ENCODE measurements at places on chromosomes 7 and 10.

DNA sequence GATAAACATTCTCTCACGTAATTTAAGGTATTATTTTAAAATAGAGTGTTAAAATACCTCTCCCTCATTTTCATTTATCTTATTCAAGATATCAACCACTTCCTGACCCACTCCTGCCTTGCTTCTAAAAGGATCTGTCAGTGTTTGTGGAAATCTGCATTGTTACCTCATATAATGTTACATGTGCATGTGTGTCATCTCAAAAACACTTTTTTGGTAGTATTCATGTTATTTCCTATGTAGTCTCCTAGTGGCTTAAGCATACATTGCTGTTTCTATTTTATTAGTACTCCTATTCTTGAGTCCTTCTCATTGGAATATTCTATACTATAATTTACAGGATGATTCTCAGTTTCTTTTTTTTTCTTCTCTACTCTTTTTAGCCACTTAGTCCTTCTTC lies 1360.7 kb upstream of the CELF2 start:
- DNase-seq, result no peak

GRCh38 chr7:17545348-17545747 lies 246.9 kb downstream of the AHR start:
- no peak for DNase-seq

GRCh38 chr7:131284702-131285419 lies 42.8 kb upstream of the MKLN1 start:
- no peak for DNase-seq

- DNase-seq, result no peak
Measured at GRCh38 chr10:5514226-5514850, 10.4 kb upstream of the CALML3 start.

DNA sequence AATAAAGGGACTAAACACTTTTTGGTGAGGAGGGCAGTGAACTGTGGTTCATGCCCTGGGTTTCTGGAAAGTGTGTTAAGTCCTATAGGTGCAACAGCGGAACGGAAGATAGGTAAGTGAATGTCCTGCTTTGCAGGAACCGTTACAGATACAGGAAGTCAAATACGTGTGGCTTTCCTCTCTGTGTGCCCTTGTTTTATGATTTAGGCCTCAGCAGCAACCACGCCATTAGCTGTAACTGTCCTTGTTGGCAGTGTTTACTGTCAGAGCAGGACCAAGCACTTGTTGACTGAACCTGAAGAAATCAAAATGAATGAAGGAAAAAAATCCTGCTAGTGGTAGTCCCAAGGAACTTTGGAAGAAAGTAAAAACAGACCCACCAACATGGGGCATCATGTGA lies 150.3 kb downstream of the PIP4K2A start:
- no peak for DNase-seq

DNA sequence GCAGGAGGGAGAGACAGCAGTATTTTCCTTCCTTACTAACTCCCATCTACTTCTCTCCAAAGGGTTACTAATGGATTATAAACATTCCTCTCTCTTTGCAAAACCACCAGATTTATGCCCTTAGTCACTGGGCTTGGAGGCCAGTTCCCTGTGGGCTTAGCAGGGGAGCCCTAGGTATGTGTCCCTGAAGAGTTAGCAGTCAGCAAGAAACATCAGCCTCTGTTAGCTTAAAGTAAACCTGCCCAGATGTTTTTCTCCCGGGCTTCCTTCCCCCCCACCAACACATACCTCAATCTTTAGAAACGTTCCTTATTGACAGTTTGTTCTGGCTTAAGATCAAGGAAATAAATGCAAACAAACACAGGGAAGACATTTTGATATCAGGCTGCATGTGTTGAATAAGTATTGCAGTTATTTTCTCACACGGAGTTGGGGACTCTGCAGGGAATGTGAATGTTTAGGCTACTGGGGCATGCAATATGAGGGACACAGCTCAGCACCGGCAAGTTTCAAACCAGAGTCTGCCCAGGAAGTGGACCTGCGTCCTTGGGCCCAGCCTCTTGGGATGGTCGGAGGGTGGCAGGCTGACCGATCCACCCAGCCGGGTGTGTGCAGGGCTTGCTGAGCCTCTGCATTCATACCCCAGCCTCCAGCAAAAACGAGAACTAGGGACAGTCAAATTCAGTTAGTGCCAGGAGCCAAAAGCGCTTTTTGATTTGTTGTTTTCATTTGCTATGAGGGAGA lies 252.0 kb upstream of the GRB10 start:
- DNase-seq, result no peak

DNA sequence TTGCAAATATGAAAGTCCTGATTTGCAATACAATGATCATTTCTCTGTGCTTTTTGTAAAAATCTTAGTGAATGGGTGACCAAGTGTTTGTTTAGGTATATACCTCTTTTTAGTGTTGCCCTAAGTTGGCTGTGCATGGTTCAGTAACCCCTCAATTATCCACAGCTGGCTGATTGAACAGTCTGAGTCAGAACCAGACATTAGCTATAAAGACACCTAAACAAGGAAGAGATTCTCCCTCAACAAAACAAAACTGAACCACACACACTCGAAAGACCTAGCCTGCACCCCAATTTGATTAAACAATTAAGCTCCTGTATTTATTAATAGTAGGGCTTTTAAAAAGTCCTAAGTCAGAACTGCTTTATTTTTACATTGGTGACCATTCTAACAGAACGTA lies 2.8 kb downstream of the RSBN1L start:
- DNase-seq, result no peak

- DNase-seq, result no peak
Measured at GRCh38 chr10:128808921-128809440, 658.1 kb upstream of the MGMT start.

DNA sequence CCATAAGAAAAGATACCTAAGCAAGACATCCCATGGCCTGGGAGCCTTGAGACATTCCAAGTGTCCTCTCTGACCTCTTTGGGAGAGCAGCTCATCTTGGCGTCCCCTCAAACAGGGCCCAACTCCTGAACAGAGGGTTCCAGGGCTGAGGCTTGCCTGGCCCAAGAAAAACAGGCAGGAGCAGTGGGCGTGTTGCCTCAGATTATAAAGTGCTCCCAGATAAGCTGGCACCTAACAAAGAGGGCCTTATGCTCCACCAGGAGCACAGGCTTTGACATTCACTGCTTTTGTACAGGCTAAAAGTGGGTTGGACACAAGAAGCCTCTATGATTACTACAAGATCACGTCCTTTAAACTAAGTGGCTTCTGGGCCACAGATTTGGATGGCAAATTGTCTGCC lies 193.1 kb downstream of the FGFR2 start:
- no peak for DNase-seq

GRCh38 chr10:88783724-88784123 lies 18.8 kb upstream of the LIPM start:
- no peak for DNase-seq

GRCh38 chr10:71040846-71041605 lies 152.7 kb upstream of the PCBD1 start:
- DNase-seq, result no peak

GRCh38 chr7:121102619-121103018 lies 114.1 kb downstream of the CPED1 start:
- no peak for DNase-seq

- DNase-seq, result no peak
Measured at GRCh38 chr10:59098831-59099452, 77.5 kb upstream of the PHYHIPL start.

GRCh38 chr7:96273716-96274115 lies 48.2 kb downstream of the SLC25A13 start:
- DNase-seq, result no peak

DNA sequence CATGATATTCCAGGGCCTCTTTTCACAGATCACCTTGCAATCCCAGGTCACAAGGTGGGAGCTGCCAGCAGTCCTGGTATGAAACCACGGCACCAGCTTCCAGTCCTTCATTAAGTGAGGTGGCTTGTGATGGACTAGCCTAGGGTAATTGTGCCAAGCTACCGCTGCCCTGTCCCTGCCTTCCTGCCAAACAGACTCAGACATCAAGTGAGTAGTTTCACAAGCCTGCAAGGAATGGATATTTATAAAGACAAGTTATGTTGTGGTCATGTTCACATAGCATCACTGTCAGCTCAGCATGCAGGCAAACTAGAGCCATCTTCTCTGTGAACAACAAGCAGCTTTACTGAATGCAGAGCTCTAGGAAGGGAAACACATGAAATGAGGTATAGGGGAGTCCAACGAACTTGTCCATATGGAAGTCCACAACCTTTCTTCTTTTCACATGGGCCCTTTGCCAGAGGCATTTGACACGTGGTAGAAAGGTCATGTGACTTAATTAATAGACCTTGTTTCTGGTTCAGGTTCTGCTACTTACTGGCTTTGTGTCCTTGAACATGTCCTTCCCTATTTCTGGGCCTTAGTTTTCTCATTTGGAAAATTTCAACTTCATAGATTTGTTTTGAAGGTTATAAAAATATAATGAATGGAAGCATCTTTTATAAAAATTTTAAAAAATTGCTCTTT lies 1061.2 kb downstream of the KCNMA1 start:
- no peak for DNase-seq

GRCh38 chr10:133390597-133391248 lies 3.2 kb upstream of the MTG1 start:
- no peak for DNase-seq

- no peak for DNase-seq
Measured at GRCh38 chr7:94364816-94365215, 29.9 kb upstream of the COL1A2 start.

GRCh38 chr7:27192546-27193334 lies 7.2 kb downstream of the HOXA13 start:
- no peak for DNase-seq

DNA sequence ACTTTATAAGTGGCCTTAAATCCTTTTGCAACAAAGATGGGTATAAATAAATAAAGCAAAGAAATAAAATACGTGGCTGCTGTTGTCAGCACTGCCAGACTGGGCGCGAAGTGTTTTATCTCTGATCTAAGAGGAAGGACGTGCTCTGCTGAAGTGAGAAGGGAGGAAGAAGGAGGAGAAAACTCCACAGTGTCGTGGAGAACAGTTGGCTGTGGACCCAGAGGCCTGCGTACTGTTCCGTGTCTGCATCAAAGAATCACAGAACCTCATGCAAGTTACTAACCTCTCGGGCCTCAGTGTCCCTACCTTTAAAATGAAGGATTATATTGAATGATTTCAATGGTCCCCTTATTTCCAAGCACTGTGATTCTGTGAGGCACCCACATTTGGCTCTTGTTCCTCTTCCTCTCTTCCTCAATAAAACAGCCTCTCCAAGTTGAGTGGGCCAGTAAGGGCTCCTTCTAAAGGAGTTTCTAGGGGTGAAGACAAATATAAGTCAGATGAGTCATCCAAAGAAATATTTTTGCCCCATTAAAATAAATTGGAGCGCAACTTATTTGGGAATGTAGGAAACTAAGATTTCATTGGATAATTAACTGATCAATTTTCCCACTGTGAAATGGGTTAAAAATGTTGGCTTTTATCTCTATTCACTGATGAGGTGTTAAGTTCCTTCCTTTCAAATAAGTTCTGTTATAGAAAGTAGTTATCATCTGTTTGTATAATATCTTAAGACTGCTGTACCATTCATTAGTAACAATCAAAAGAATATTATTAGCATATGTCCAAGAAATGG lies 126.9 kb upstream of the EFCAB10 start:
- no peak for DNase-seq

DNA sequence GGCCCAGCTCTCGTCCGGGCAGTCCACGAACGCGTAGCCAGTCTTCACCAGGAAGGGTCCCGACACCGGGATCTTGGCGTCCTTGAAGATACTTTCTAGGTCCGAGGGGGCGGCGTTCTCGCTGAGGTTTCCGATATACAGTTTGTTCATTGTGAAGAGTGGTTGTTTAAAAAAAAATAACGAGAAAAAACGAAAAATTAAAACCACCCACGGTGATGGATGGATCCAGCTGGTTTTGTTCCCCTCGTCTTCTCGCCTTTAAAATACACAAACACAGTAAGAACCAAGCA lies 385 bp downstream of the IGF2BP3 start:
- no peak for DNase-seq

- no peak for DNase-seq
Measured at GRCh38 chr7:129461809-129462208, 27.6 kb downstream of the STRIP2 start.

DNA sequence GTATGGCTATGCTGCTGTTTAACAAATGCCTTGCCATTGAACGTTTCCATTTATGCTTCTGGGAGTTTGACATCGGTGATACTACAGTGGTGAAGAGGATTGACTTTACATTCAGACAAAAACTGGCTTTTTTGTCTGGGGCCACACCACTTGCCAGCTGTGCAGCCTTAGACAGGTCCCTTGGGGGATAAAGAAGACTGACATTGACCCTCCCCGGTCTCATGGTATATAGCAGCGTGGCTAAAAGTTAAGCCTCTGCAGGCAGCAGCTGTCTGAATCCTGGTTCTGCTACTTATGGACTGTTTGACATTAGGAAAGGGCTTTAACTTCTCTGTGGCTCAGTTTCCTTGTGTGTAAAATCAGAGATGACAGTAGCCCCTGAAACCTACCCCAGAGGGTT lies 42.0 kb upstream of the PTF1A start:
- DNase-seq, result no peak

- DNase-seq, result no peak
Measured at GRCh38 chr10:116049974-116050304, 223.1 kb downstream of the GFRA1 start.

GRCh38 chr7:129394982-129395914 lies 39.0 kb upstream of the STRIP2 start:
- no peak for DNase-seq

GRCh38 chr7:117188376-117188775 lies 134.5 kb downstream of the WNT2 start:
- no peak for DNase-seq

DNA sequence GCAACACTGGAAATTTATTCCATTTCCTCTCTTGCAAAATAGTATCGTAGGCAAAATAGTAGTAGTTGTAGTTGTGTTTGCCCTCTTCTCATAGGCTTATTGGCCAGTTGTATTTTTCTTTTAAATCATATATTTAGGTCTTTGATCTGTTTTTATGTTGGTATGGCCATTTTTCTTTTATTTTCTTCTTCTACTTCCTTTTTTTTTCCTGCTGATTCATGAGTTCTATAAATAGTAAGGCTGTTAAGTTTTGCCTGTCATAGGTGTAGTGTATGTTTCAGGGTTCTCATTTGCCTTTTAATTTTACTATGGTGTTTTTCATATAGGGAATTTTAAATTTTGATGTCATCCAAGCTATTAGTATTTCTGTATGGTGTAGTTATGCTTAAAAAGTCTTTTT lies 25.4 kb upstream of the MRC1 start:
- DNase-seq, result no peak

GRCh38 chr10:96077156-96077555 lies 33.8 kb downstream of the CCNJ start:
- no peak for DNase-seq

DNA sequence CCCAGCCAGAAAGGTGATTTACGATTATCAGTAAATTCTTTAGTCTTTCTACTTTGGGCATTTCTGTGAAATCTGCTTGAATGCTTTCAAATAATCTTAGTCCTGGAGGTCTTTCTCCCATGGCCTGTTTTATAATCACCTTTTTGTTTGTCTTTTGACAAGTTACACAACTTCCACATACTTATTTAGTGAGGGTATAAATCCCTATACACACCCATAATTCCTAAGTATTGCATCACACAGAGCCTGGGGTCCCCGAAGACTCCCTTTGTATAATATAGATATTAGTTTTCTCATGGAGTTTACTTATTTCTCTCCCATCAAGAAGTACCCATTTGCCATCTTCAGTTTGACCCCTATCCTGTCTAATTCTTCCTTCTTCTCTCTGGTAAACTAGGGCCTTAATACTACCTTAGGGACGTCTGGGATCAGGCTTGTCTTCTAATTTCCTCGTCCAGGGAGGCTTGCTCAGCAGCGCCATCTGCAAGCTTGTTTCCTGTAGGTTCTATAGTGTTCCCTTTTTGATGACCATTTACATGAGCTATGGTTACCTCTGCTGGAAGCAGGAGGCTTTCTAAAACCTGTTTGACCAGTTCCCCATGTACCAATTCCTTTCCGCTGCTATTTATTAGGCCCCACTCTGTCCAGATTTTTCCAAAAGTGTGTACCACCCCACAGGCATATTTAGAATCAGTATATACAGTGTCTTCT lies 8.1 kb downstream of the DNAH11 start:
- DNase-seq, result peak; percentile 13

Data from NCI-H774 (cell line).